Cerebellar nuclear complex (tissue), 1 donor: ENCODE measurements at places on chromosomes 4 and X.

DNA sequence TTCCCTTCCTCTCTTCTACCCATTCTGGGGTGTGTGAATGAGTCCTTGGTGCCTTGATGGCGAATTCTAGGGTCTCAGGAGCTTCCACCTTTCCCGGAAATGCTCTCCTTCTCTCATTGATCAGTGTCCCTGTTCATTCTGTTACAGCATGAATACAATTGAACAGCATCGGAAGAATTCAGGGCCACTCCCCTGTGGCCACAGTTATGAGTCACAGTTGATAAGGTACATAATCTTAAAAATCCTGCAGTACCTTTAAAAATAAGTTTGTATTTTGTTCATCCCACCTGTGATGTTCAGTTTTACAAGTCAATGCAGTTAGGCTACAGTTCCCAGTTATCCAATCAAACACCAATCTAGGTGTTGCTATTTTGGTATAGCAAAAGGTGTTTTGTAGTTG, 47.3 kb upstream of the FAM9A start:
- no peak for DNase-seq

DNA sequence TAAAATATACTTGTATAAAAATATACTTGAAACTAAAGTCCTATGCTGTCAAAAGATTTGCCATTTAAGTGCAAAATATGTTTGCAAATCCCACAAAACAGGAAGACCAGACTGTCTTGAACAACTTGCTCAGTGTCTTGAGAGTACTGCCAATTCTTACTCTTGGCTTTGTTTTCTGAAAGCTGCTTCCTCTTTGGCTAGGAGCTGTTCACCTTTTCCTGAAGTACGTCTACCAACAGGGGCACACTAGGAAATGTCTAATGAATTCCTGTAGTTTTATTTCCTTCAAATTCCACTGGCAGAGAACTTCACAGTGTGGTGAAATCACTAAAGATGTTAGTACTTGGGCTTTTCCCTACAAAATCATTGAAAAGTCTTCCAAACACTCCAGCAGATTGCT, 46.4 kb upstream of the ABCG2 start:
- no peak for DNase-seq

- no peak for DNase-seq
Measured at GRCh38 chr4:3484057-3484973, 21.2 kb downstream of the DOK7 start.

DNA sequence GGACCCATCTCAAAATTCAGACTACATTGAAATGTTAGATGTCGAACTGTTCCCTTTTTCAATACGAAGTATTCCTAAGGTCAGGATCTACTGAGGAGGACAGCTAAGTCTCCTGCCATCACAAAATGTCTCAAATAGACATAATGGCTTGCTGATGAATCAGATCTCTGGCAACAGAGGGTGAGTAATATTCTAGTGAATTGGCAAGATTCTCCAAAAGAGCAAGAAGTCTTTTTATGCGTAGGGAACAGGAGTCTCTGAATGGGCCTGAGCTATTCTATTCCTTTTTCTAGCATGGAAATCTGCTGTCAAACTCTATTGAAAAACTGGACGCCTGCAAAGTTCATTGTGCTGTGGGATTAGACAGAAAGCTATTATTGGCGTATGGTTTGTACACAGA, 145.4 kb downstream of the FNIP2 start:
- DNase-seq, result no peak

- DNase-seq, result no peak
Measured at GRCh38 chrX:124910611-124911010, 409.1 kb upstream of the TEX13C start.

GRCh38 chrX:138008281-138008680, 442.4 kb downstream of the ZIC3 start:
- no peak for DNase-seq

DNA sequence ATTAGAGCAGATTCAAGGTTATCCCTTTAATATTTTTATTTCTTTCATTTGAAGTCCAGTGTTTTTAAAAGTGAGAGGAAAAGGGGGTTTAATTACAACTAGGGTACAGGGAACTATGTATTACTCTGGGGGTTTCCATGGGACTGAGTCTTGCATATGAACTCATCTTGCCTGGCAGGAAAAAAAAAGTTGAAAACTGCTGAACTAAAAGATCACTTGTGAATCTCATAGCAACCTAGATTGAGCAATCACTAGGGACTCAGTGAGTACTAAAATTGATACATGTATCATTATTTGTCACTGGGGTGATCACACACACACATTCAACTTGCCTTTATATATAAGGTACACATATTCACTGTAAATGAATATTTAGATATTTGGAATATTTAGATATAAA, 180.7 kb upstream of the SFRP2 start:
- no peak for DNase-seq

- DNase-seq, result no peak
Measured at GRCh38 chr4:39525822-39526690, 1.2 kb downstream of the UGDH start.

DNA sequence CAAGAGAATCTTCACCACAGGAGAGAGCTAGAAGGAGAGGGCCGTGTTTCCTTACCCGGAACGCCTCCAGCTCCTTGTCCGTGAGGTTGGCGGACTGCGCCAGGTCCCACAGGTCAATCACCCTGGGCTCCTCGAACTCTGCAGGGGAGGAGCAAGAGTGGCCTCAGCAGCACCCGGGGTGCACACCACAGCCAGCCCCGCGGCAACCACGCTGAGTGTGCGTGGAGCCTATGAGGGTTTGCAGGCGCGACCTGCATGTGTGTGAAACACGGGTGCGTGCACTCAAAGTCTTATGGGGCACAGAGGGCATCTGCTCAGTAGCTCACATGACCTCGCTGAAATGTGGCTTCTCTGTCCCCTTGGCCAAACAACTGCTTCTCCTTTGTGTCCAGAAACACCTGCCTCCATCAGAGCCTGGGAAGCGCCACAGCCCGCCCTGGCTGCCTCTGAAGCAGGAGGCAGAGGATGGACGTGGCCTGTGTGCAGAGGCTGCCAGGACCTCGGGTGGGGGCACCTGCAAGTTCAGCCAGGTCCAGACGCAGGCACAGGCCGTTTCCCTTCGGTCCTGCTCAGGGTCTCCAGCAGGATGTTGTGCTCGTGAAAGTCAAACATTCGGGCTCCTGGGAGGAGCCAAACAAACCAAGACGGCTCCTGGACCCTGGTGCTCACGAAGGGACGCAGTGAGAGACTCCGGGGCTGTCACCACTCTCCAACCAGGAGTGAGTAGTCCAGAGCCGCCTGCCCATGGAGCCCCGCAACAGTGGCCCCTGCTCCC, 16.0 kb downstream of the LRPAP1 start:
- DNase-seq, result no peak

GRCh38 chr4:108018884-108019187, 29.1 kb downstream of the HADH start:
- DNase-seq, result no peak

DNA sequence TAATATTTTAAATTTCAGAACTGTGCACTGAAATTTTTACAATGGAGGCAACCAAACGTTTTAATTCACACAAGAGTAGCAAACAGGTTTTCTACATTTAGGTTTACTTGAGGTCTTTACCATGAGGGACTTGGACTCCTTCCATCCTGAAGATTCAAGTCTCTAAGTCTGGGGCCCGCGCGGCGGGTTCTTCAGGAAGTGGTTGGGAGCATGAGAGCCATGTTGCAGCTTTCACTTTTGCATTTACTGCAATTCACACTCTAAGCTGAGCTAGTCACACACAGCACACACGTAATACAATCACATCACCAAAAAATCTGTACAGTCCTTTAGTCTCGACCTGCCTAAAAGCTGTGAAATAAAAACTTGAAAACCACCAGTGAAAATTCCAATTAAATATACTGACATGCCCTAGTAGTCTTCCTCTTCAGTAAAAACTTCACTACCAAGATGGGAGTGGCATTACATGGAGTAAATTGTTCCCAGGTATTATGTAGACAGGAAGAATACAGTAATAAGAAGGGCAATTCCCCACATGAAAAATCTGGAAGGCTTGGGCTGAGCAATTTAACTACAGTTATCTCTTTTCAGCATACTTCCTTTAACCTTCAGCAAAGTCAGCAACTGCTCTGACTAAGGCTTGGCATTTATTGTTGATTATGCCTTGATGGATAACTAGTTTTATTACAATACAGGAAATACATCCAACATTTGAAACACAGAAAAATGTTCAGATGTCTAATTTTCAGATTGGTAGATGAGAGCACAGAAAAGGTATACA, 571.1 kb upstream of the DIPK2B start:
- DNase-seq, result no peak

- DNase-seq, result no peak
Measured at GRCh38 chr4:127748957-127749356, 18.8 kb downstream of the SLC25A31 start.

GRCh38 chr4:80094191-80094590, 21.2 kb upstream of the ANTXR2 start:
- no peak for DNase-seq

- no peak for DNase-seq
Measured at GRCh38 chr4:138241281-138242075, 671 bp downstream of the SLC7A11 start.

DNA sequence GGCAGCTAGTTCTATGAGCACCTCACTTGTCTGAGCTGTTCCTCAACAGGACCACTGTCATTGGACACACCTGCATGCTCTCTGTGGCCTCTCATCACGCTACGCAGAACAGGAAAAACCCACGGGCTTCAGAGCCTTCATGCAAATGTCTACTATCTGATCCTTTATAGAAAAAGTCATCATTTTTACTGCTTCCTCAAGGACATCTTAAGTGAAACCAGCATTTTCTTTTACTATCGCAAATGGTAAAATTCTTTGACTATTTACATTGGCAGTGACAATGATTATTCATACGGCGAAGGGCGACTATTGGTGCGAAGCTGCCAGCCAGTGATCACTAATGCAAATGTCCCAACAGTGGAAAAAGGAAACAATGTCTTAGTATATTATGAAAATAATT, 147.0 kb downstream of the AFAP1 start:
- DNase-seq, result no peak

GRCh38 chr4:165248102-165248501, 40.7 kb downstream of the KLHL2 start:
- DNase-seq, result no peak

GRCh38 chr4:158067646-158068045, 105.2 kb downstream of the GASK1B start:
- DNase-seq, result no peak

GRCh38 chr4:41129128-41129754, 85.1 kb downstream of the APBB2 start:
- DNase-seq, result no peak
